ENCODE measurements at places on chromosomes 13 and 19.
A peak's percentile ranks its signal among the peaks of the same experiment; 100 is the strongest.

DNA sequence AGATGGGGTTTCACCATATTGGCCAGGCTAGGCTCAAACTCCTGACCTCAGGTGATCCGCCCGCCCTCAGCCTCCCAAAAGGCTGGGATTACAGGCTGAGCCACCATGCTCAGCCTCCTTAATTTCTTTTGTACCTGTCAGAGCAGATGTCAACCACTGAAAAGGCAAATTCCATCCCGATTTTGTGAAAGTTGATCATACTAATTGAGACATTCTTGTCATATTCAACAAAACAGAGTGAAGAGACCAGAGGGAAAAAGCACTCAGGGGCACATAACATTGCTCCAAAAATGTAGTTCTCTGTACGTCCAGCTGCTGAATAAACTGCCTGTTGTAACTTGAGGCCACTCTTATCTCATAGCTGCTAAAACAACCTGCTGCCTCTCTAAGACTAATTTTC is 27.4 kb upstream of the PSPC1 start:
- no peak for DNase-seq

DNA sequence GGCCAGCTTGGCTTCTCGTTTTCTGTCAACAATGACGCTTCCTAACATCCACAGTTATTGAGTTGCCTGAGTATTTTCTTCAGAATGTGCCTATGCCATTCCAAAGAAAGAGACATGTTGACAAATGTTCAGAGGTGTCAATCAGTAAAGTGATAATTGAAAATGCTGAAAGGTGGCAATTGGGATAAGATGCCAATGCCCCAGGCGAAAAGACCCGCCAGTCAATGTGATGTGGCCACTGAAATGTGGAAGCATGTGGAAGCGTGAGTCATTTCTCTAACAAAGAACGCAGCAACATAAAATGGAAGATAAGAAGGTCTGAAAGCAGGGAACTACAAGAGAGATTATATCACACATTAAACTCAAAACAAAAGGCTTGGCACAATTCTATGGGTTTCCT is 882.2 kb upstream of the SLC10A2 start:
- DNase-seq = no peak

- peak; percentile 21 for DNase-seq
Measured at GRCh38 chr19:8363803-8364771, at the start of gene ANGPTL4. ANGPTL4 (plus strand) TSS chr19:8364155; CDS start chr19:8364322, 167 bp downstream.

- no peak for DNase-seq
Measured at GRCh38 chr13:36718686-36719085, 44.9 kb downstream of the SERTM1 start.

- DNase-seq = no peak
Measured at GRCh38 chr13:107250628-107251027, 682.7 kb upstream of the ARGLU1 start.

DNA sequence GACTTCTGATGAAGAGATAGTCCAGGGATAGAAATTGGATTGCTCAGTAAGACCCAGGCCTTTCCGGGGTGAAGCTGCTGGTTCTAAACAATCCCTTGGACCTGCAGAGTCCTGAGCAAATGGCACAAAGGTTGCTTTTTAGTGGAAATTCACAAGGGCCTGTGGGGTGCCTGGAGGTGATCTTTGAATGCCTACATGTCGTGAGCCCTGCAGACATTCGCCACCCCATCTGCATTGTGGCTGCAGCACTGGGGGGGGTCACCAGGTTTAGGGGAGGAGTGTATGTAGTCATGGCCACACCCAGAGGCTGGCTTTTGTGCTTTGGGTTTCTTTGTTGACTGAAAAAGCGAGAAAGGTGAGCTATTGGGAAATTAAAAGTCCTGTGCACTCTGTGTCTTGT is 41.4 kb downstream of the SLC7A9 start:
- no peak for DNase-seq

DNA sequence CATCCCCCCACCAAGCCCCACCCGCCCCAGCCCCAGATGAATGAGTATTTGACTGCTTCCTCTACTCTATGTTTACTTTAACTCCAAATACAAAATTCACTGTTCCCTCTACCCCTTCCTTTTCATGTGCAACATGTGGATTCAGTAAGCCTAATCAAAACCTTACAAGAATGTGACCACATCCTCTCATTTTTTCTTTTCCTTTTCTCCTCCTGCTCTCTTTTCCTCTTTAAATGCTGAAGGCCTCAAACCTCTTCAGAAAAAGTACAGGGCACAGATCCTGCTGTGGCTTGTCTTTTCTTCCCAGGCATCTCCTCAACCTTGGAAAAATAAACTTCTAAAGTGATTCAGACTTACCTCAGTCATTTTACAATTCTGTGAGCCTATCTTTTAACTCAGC is 119.0 kb downstream of the MYCBP2 start:
- DNase-seq = no peak

- DNase-seq = no peak
Measured at GRCh38 chr13:102793611-102794355, 5.0 kb downstream of the POGLUT2 start.

DNA sequence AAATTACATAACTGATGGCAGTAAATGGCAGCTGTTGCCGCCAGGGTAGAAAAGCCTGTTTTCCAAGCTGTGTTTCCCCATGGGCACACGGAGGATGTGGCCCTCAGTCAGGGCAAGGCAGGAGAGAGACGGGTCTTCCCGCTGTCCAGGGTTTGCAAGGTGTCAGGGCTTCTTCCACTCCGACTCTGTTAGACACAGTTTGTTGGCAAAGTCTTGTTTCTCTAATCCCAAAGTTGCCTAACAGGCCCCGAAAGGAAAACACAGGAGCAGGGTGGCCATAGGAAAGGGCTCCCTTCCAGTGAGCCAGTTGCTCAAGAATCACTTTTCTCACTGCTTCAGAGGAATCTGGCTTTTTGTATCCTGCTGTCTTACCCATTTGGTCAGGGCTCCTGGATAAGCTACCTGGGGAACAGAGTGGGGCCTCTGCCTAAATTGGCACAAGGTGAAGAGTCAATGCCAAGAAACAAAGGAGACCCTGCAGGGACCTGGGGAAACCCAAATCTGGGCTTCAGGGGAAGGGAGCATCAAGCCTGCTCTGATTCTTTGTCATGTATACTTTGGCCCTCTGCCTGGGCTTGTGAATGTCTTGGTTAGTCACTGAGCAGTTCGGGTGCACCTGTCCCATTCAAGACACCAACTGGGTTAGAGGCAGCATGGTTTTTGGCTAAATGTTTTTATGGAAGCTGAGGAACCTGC is 29.0 kb upstream of the CXCL17 start:
- no peak for DNase-seq

DNA sequence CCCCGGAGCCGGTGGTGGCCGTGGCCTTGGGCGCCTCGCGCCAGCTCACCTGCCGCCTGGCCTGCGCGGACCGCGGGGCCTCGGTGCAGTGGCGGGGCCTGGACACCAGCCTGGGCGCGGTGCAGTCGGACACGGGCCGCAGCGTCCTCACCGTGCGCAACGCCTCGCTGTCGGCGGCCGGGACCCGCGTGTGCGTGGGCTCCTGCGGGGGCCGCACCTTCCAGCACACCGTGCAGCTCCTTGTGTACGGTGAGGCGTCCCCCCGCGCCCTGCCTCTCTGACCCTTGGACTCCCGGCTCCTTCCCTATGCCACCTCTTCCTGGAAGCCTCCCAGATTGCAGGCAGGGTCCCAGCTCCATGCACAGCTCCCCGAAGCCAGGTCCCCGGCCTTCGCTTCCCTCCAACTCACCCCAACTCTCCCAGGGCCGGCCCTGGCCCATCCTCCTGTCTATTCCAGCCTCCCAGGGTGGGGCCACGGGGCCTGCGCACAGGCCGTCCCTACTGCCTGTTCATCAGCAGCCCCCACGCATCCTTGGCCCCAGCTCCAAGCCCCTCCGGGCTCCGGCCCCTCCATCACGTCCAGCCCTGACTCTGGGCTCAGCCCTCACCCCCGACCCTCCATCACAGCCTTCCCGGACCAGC is 1.7 kb downstream of the MADCAM1 start:
- no peak for DNase-seq

DNA sequence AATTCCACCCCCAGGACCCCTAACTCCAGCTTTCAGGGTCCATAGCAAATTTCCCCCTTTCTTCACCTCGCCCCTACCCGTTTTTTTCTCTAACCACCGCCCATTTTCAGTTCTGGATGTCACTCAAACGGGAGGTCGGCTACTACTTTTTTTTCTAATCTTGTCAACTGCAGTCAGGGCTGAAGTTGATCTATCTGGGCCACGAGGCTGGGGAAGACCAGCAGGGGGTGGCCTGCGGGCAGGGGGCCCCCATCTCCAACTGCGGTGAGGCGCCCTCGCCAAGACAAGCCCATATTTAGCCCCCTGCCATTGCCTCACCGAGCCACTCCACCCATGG is 748 bp downstream of the LHFPL6 start:
- DNase-seq = no peak

GRCh38 chr13:111287201-111287600 is 33.2 kb upstream of the TEX29 start:
- DNase-seq = no peak

- no peak for DNase-seq
Measured at GRCh38 chr19:16801600-16802013, 27.6 kb upstream of the SIN3B start.

GRCh38 chr13:77857531-77858209 is 61.0 kb downstream of the EDNRB start:
- DNase-seq = no peak

DNA sequence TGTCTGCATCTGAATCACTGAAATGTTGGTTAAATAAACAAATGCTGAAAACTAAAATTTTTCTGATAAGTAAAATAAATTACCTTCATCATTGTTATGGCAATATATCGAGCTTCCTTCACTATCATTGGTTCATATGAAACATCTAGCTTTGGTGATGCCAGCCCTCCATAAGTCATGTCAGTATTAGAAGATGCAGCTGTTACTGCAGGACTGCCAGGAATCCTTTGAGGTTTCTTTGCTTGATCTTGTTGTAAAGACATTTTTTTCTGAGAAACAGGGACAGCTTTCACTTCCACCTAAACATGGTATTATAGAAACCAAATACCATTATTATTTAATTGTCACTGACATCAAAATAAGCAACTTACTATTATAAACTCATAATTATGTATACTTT is 123.7 kb upstream of the FBXL3 start:
- no peak for DNase-seq

GRCh38 chr19:16788479-16788878 is 40.7 kb upstream of the SIN3B start:
- no peak for DNase-seq

DNA sequence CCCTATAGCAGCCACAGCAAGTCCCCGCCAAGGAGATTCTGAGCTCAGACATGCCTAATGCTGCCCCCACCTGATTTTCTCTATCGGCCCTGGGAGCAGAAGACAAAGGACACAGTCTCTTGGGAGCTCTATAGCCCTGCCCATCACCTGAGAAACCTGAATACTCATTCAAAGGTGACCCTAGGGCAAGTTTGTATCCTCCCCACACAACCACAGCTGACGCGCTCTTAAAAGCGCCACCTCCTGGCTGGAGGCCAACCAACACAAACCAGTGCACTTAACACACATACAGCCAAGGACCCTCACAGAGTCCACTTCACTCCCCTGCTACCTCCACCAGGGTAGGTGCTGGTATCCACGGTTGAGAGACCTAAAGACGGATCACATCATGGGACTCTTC is 8.8 kb upstream of the IGFL4 start:
- no peak for DNase-seq

DNA sequence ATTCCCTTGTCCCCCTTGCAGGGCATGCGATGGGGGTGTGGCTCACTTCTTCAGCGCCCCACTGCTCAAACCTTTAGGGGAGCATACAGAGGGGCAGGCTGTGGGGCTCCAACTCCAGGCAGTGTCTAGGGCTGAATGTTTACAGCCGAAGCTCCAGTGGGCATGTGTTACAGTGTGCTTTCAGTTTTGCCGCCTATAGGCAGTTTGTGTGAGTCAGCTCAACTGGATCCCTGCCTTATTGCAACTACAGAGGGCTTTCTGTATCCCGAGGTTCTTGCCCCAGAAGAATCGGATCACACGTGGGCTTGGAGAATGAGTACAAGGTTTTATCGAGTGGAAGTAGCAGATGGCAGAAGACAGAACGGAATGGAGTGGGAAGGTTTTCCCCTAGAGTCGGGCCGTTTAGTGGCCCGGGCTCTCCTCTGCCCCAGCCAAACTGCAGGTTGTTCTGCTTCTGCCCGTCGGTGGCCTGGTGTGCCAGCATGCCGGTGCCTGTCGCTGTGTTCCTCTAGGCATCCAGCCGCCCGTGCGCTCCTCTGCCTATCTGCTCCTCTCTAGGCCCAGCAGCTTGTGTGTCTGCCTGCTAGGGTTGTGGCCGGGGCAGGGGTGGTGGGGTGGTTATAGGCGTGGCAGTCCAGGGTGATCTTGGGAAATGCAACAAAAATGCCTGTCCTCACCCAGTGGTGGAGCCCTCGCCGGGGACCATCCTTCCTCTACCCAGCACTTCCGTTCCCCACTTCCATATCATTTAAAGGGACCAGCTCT is 435.9 kb upstream of the SGCG start:
- no peak for DNase-seq

DNA sequence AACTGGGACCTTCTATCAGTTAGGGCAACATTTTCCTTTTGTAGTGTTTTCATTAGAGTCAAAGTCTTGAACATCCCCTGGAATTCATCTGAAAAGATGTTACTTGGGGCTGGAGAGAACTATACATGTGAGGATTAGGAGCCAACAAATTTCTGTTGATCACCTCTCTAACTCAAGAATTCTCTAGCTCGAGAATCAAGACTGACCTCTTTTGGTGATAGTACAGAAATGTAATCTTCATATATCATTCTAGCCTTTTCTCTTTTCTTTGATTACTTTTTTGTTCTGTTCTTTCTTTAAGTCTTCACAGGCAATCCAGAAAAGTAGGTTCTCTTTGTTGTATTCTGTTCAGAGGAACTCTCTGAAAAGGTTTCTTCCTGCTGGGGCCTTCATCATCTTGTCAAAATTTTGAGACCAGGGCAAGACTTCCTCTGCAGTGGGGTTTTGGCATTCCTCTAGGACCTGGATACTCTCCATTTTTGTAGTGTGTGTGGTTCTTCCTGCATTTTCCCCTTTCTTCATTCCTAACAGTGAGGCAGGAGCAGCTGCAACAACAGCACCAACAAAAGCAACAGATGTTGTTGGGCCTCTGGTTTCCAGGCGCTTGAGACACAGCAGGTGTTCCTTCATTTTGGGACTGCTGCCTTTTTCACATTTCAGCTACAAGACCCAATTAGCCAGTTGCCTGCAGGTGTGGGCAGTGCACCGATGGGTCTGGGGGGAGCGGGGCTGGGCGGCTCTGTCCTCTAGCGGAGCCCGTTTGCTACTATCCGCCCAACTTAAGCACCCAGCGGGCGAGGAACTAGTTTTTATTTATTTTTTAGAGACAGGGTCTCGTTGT is 26.2 kb downstream of the ELF1 start:
- no peak for DNase-seq

- DNase-seq = no peak
Measured at GRCh38 chr13:65540175-65540574, 1690.0 kb downstream of the PCDH9 start.

GRCh38 chr19:52007451-52007805 is 583 bp downstream of the ZNF615 start:
- DNase-seq = no peak

GRCh38 chr19:45010306-45010705 is 9.0 kb downstream of the RELB start:
- no peak for DNase-seq

DNA sequence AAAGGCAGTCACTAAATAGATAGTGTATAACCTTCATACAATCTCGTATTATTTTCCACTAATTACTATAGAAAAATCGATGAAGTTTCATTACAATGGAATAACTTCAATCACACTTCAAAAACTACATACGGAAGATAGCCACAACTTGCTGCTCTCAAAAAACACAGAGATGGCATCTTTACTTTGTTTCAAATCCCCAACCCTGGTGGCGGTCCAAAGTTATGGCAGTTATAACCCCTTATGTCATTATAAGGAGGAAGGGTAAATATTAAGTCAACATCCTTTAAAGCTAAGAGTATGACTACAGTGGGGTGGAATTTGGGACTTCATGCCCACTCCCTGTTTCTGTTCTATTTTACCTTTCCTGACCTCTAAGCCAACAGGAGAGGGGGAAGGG is 146.5 kb downstream of the LACC1 start:
- no peak for DNase-seq

All from activated gamma-delta T cell treated with anti-CD3 and anti-CD28 coated beads, Interleukin-2, amount 50 U/mL, for 16 hours (primary cell).